Naive thymus-derived CD8-positive, alpha-beta T cell (primary cell): ENCODE measurements at places on chromosomes 1 and 21.

- H3K36me3 ChIP-seq = no peaks in the 10 kb centered on the region
- H3K4me1 ChIP-seq = no peaks in the 10 kb centered on the region
- no peak for DNase-seq
- no peak overlapping the region for H3K4me3 ChIP-seq
Observed at GRCh38 chr1:204971517-204972336, 71.3 kb upstream of the CNTN2 start.

GRCh38 chr1:33349081-33349759, 28.3 kb upstream of the A3GALT2 start:
- H3K4me3 ChIP-seq = peak overlapping the region; percentile 97
- H3K4me1 ChIP-seq = peaks cover 57% of the 10 kb centered on the region
- DNase-seq = peak; percentile 50
- H3K36me3 ChIP-seq = no peaks in the 10 kb centered on the region
- H3K27ac ChIP-seq = peak overlapping the region; percentile 91

DNA sequence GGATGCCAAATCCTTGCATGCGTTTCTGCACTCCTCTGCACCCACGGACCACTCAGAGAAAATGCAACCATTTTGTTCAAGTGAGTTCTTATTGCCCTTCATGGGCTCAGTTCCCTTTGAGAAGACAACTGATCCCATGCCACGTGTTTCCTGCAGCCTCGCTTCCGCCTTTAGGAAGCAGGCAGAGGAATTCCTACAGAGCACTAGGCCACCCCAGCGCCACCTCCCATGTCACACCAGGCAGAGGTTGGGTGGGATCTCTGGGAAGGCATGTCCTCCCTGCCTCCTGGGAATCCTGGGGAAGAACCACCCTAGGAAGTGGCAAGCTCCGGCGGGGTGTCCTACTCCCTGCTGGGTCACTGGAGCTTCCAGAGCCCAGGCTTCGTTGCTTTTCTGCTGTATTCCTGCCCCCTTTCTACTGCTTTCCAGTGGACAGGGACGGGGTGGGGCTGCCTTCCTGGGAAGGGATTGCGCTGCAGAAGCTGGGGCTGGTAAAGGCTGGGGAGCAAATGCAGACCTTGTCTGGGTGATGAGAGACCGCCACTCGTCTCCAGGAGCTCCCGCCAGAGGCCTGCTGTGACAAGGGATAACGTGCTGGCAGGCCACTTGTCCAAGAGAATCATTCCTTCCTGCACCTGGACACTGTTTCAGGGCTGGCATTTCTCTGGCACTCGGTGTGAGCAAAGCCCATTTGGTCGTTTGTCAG, 478.2 kb upstream of the VAMP3 start:
- H3K27me3 ChIP-seq = peaks cover 22% of the 10 kb centered on the region
- H3K4me3 ChIP-seq = no peak overlapping the region
- no peak overlapping the region for H3K27ac ChIP-seq
- H3K36me3 ChIP-seq = no peaks in the 10 kb centered on the region
- H3K4me1 ChIP-seq = no peaks in the 10 kb centered on the region

DNA sequence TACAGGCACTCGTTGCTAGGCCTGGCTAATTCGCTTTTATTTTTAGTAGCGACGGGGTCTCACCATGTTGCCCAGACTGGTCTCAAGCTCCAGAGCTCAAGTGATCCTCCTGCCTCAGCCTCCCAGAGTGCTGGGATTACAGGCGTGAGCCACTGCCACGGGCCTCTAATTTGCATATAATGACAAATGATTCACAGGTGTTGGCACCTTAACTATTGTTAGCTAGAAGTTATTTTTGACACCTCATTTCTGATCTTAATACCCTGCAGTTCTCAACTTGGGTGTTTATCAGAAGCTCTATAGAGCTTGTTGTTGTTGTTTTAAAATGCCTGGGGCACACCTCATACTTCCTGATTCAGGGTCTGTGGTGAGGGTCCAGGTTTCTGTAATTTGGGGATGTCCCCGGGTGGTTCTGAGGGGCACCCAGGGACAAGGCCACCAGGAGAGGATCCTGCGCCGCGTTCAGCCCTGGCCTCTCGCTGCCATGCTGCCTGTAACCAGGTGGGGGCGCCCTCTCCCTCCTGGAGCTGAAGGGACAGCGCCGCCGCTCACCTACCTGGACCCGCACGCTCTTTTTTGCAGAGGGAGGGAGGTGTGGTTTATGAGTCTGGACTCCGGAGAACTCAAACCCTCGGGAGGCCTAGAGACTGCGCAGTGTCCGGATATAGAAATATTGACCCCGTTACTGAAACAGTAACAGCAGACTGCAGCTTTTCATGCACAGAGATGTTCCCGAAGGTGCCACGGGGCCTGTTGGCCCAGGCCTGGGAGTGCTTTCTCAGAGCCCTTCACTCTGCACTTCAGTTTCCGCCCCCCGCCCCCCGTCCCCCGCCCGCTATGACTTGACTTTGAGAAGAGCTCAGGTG, 23.0 kb upstream of the NEK2 start:
- peaks cover 39% of the 10 kb centered on the region for H3K4me1 ChIP-seq
- no peaks in the 10 kb centered on the region for H3K27me3 ChIP-seq
- peak overlapping the region; percentile 55 for H3K4me3 ChIP-seq
- peaks cover 2% of the 10 kb centered on the region for H3K36me3 ChIP-seq
- DNase-seq = peak; percentile 77
- peak overlapping the region; percentile 36 for H3K27ac ChIP-seq

DNA sequence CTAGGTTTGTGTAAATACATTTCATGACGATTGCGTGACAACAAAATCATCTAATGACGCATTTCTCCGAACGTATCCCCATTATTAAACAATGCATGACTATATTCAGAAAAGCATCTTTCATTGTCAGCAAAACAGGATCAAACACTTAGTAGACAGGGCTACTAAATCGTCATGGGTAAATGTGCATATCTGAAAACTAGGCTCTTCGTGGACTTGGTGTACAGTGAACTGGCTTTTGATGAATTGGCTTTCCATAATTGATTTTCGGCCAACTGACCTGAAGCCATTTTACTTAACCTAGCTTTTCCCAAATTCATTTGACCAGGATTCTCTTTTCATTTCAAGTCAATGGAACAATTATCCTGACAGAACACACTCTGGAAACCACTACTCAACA, 665.0 kb downstream of the SMYD3 start:
- DNase-seq = no peak
- no peaks in the 10 kb centered on the region for H3K27me3 ChIP-seq
- H3K36me3 ChIP-seq = peaks cover 24% of the 10 kb centered on the region
- no peak overlapping the region for H3K4me3 ChIP-seq
- H3K27ac ChIP-seq = no peak overlapping the region
- no peaks in the 10 kb centered on the region for H3K4me1 ChIP-seq

DNA sequence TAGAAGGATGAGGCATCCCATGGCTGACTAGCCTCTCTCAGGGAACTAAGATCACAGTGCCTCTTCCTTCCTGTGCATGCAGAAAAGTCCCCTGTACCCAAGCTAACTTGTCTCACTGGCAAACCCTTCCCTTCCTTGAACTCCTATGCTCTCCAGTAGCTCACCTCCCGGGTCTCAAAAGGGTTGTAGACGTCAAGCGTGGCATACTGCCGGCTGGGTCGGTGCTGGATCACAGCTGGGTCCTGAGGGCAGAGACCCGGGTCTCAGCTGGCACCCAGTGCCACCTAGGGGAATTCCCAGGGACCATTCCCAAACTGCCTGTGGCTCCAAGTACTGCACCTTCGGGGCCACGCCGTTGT, 688 bp downstream of the SCAMP3 start:
- peak overlapping the region; percentile 99 for H3K4me3 ChIP-seq
- H3K4me1 ChIP-seq = peaks cover 34% of the 10 kb centered on the region
- H3K27me3 ChIP-seq = no peaks in the 10 kb centered on the region
- no peak for DNase-seq
- no peaks in the 10 kb centered on the region for H3K36me3 ChIP-seq

- no peaks in the 10 kb centered on the region for H3K27me3 ChIP-seq
- no peak for DNase-seq
- H3K4me1 ChIP-seq = peaks cover 21% of the 10 kb centered on the region
- no peak overlapping the region for H3K4me3 ChIP-seq
- H3K36me3 ChIP-seq = no peaks in the 10 kb centered on the region
Observed at GRCh38 chr1:225768662-225769426, 8.8 kb upstream of the SRP9 start.

- no peak overlapping the region for H3K27ac ChIP-seq
- no peak for DNase-seq
- no peaks in the 10 kb centered on the region for H3K27me3 ChIP-seq
- no peaks in the 10 kb centered on the region for H3K36me3 ChIP-seq
- H3K4me1 ChIP-seq = peaks cover 20% of the 10 kb centered on the region
- no peak overlapping the region for H3K4me3 ChIP-seq
Observed at GRCh38 chr1:172390301-172390682, 30.2 kb upstream of the C1orf105 start.

- DNase-seq = peak; percentile 22
- H3K27ac ChIP-seq = no peak overlapping the region
- peaks cover 7% of the 10 kb centered on the region for H3K4me1 ChIP-seq
- no peaks in the 10 kb centered on the region for H3K27me3 ChIP-seq
- no peaks in the 10 kb centered on the region for H3K36me3 ChIP-seq
Observed at GRCh38 chr1:58986996-58987767, 203.3 kb upstream of the JUN start.

DNA sequence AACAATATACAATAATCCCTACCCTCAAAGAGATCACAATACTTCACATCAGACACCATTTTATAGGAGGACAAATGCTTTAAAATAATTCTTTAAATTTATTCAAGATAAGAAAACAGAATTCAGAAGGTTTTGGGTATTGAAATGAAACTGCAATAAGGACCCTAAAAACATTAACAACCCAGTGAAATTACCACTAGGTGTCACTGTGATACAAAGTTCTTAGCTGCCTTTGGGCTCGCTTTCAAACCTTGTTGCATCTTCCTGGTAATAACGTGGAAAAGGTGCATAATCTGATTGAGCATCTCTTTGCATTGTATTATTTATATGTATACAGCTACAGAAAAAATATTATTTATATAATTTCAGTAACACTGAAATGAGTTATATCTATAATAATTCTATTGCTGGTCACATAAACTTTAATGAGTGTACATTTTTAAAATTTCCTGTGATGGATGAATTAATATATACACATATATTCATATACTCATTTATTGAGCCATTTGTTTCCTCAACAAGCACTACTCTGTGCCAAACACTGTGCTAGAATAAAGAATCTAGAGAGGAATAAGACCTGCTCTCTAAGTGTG, 185.2 kb downstream of the FAF1 start:
- DNase-seq = peak; percentile 14
- peaks cover 6% of the 10 kb centered on the region for H3K4me1 ChIP-seq
- no peak overlapping the region for H3K27ac ChIP-seq
- H3K4me3 ChIP-seq = no peak overlapping the region
- H3K27me3 ChIP-seq = no peaks in the 10 kb centered on the region
- peaks cover 18% of the 10 kb centered on the region for H3K36me3 ChIP-seq

DNA sequence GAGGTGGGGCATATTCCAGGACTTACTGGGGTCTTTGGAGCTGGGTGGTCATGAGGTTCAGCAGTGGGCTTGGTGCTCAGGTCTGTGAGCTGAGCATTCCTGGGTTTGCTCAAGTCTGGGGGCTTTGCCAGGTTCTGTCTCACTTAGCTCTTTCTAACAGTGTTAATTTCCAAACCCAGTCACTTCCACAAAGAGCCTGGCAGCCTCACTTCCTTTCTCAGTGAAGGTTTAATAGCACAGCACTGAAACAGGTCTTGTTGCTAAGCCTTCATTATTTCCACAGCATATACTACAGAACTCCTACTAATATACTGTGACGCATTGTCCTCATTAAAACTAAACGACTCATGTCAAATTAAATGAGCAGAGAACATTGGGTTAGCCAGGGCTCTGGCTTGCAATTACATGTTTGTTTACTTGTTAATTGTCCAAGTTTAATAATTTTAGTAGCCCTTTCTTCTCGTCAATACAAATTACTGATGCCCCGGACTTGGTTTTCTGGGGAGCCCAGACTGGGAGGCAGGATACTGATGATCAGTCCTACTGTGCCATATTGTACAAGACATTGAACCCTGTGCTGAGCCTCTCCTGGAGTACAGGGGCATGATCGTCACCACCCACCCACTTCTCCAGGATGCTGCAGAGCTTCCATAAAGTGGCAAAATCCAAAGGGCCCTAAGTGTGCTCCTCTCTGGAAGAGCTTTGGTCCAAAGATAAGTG, 170.7 kb downstream of the IER5 start:
- no peak for DNase-seq
- no peaks in the 10 kb centered on the region for H3K4me1 ChIP-seq
- no peaks in the 10 kb centered on the region for H3K36me3 ChIP-seq
- peaks cover 4% of the 10 kb centered on the region for H3K27me3 ChIP-seq

DNA sequence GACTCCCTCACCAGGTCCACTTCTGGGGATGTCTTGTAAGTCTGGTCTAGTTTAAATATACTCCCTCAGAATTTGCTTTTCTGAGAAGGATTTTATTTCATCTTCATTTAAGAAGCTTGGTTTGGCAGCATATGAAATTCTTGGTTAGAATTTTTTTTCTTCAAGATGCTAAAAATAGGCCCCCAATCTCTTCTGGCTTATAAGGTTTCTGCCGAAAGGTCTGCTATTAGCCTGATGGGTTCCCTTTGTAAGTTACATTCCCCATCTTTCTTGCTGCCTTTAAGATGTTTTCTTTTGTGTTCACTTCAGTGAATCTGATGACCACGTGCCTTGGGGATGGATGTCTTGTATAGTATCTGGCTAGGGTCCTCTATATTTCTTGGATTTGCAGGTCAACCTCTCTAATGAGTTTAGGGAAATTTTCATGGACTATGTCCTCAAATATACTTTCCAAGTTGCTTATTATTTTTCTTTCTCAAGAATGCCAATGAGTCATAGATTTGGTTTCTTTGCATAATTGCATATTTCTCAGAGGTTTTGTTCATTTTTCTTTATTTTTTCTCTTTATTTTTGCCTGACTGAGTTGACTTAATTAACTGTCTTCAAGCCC, 19.4 kb downstream of the TCP10L start:
- peaks cover 30% of the 10 kb centered on the region for H3K36me3 ChIP-seq
- H3K4me1 ChIP-seq = peaks cover 37% of the 10 kb centered on the region
- no peaks in the 10 kb centered on the region for H3K27me3 ChIP-seq
- no peak overlapping the region for H3K4me3 ChIP-seq
- no peak for DNase-seq

DNA sequence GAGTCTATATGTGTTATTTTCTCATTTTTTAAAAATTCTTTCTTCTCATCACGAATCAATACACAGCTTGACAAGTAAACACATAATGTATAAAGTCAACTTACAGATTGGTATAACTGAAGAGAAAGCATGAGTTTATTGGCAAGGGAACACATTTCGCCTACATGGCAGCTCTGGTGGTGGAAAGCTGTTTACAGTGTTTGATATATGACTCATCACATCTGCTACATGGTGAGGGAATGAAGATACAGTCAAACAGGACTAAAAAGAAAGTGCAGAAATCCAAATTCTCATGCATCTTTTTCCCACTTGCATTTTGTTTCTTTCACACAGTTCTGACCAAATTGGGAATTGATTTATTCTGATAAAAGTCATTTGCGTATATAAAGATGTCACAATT, 122.2 kb upstream of the ADGRL4 start:
- DNase-seq = no peak
- H3K36me3 ChIP-seq = no peaks in the 10 kb centered on the region
- H3K4me1 ChIP-seq = no peaks in the 10 kb centered on the region
- H3K27me3 ChIP-seq = no peaks in the 10 kb centered on the region
